ENCODE measurements at places on chromosomes 2 and 18.
A peak's percentile ranks its signal among the peaks of the same experiment; 100 is the strongest.

DNA sequence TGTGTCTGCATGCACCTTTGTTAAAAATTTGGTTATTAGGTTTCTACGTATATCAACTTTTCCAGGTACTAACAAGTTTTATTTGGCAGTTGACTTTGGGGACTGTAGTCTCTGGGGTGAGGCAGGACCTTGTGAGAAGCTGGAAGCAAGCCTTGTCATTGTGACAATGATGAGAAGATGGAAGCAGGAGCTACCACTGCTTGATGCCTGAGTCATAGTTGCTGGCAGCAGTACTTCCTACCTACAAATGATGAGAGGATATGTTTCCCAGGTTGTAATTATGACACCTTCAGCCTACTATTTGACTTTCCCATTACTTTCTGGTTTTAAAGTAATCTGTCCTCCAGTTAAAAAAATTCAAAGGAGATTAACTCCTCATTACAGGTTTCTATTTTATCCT lies 516.3 kb downstream of the NRXN1 start:
- no peaks in the 10 kb centered on the region for H3K4me1 ChIP-seq
- H3K27ac ChIP-seq: no peak overlapping the region
- no peaks in the 10 kb centered on the region for H3K27me3 ChIP-seq

- peaks cover 17% of the 10 kb centered on the region for H3K4me1 ChIP-seq
- H3K27ac ChIP-seq: peak overlapping the region; percentile 16
- H3K36me3 ChIP-seq: peaks cover 25% of the 10 kb centered on the region
- H3K27me3 ChIP-seq: no peaks in the 10 kb centered on the region
- H3K4me3 ChIP-seq: no peak overlapping the region
Observed at GRCh38 chr2:200466425-200467418, 43.1 kb downstream of the KCTD18 start.

GRCh38 chr2:189446780-189447179 lies 5.5 kb downstream of the WDR75 start:
- no peak overlapping the region for H3K27ac ChIP-seq
- H3K4me1 ChIP-seq: peaks cover 4% of the 10 kb centered on the region
- H3K27me3 ChIP-seq: no peaks in the 10 kb centered on the region
- H3K4me3 ChIP-seq: no peak overlapping the region
- no peak for DNase-seq
- H3K36me3 ChIP-seq: peaks cover 4% of the 10 kb centered on the region

DNA sequence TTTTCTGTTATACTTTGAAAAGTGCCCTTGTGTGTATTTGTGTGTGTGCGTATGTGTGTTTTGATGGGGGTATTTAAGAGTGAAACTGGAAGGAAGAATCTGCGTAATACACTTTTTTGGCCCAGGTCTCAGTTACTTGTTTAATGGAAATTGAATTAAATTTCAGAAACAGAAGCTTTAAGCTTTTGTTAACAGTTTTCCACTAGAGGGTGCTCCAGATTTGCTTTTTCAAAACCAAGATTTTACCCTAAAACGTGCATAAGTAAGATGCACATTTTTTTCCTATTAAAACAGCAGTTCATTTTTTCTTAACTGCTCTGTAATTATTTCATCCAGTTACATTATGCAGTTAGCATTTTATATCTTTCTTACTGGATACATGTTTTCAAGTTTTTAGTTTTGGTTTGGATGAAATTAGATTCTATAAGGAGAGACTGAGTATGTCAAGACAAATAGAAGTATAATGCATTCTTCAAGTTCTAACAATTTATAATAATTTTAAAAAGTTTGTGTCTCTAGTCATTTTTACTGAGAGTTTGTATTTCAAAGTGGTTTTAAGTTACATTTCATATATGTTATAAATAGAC lies 97.2 kb downstream of the PIK3C3 start:
- no peak overlapping the region for H3K4me3 ChIP-seq
- H3K27ac ChIP-seq: no peak overlapping the region
- H3K4me1 ChIP-seq: no peaks in the 10 kb centered on the region
